ENCODE measurements at places on chromosomes 1 and 21.

- DNase-seq, result no peak
Observed at GRCh38 chr1:228944296-228944695, 209.0 kb downstream of the RHOU start.

- no peak for DNase-seq
Observed at GRCh38 chr1:226675715-226676357, 63.2 kb downstream of the ITPKB start.

GRCh38 chr1:44571712-44572571, 102.3 kb downstream of the TMEM53 start:
- DNase-seq, result no peak

DNA sequence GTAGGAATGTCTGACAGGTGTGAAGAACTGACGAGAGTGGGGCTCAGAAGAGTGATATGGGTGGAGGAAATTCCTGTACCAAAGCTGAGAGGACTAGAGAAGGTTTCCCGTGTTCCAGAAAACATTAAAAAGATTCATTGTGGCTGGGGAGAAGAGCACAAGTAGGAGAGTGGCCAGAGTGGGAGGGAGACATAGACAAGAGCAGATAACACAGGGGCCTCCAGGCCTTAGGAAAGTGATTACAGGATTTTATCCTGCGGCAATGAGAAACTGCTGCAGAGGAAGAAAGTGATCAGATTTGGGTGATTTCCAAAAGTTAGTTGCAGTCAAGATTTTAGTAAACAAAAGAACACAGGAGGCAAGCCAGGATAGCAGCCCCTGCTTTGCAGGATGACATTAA, 7.9 kb downstream of the C8B start:
- DNase-seq, result no peak

- no peak for DNase-seq
Observed at GRCh38 chr1:54229281-54229891, 29.4 kb downstream of the MRPL37 start.
